ENCODE measurements at places on chromosomes 4 and X. TPM values are rescaled to one million over a fixed set of nuclear protein-coding genes. Genes with fewer than 3 reads are reported as not detected.

GPR173 gene
- total RNA-seq = 0.12 TPM

CITED1 gene
- not detected for total RNA-seq

MAGEC3 gene
- not detected for total RNA-seq

CENPE gene
- 0.92 TPM for total RNA-seq

AVPR2 gene
- total RNA-seq = not detected

FMR1 gene
- total RNA-seq = 58.3 TPM

TLR1 gene
- total RNA-seq = 18.0 TPM

NPY1R gene
- total RNA-seq = 0.12 TPM

PRRG3 gene
- total RNA-seq = not detected

POU3F4 gene
- not detected for total RNA-seq

TEX11 gene
- not detected for total RNA-seq

RHOXF2 gene
- not detected for total RNA-seq

MAGEA1 gene
- total RNA-seq = not detected

ARHGEF38 gene
- total RNA-seq = not detected

SLC39A8 gene
- 23.0 TPM for total RNA-seq

CYSLTR1 gene
- 11.4 TPM for total RNA-seq

HDX gene
- 0.18 TPM for total RNA-seq

TRAM1L1 gene
- total RNA-seq = not detected

CT45A1 gene
- not detected for total RNA-seq

SPATA4 gene
- total RNA-seq = not detected

USP27X gene
- total RNA-seq = 3.7 TPM

CXCL9 gene
- total RNA-seq = not detected

NHSL2 gene
- 8.1 TPM for total RNA-seq

CRMP1 gene
- total RNA-seq = not detected

MPP1 gene
- total RNA-seq = 15.1 TPM

ARAP2 gene
- total RNA-seq = 94.3 TPM

YY2 gene
- 1.3 TPM for total RNA-seq

CLIC2 gene
- 0.57 TPM for total RNA-seq

GABRG1 gene
- total RNA-seq = not detected

PCSK1N gene
- 10.6 TPM for total RNA-seq

ARR3 gene
- total RNA-seq = not detected

GYPE gene
- 2.3 TPM for total RNA-seq

GPR119 gene
- not detected for total RNA-seq

STOX2 gene
- 0.50 TPM for total RNA-seq

SEL1L3 gene
- 47.5 TPM for total RNA-seq

MTTP gene
- total RNA-seq = not detected

EGF gene
- total RNA-seq = not detected

ADAD1 gene
- total RNA-seq = not detected

CXCR3 gene
- total RNA-seq = 17.6 TPM

SFRP2 gene
- 0.47 TPM for total RNA-seq

ADH1A gene
- total RNA-seq = not detected

IGSF1 gene
- total RNA-seq = not detected

IL3RA gene
- 0.28 TPM for total RNA-seq

STPG2 gene
- total RNA-seq = 0.19 TPM

LETM1 gene
- total RNA-seq = 60.3 TPM

ANOS1 gene
- 0.10 TPM for total RNA-seq

PLS3 gene
- total RNA-seq = 0.30 TPM

DUX4 gene
- total RNA-seq = not detected

HTR2C gene
- not detected for total RNA-seq

FAM47E gene
- total RNA-seq = not detected

VMA21 gene
- 24.3 TPM for total RNA-seq
